MCF 10A (cell line): ENCODE measurements at places on chromosomes 4 and X. TPM values are rescaled to one million over a fixed set of nuclear protein-coding genes. Genes with fewer than 3 reads are reported as not detected.

DNA sequence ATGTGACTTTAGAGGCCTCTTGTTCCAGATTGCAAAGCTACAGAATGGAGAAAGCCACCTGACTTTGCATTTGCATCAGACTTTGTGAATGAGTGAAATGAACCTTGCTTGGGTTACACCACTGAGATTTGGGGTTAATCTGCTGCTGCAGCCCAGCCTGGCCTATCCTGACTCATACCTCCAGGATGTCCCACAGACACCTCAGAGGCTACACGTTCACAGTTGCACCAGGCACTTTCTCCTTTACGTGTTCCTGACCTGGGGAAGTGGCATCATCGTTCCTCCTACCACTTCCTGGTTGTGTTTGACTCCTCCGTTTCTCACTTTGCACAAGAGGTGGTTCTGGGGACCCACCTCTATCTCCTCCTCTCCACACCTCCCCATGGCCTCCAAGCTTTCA, 9.2 kb upstream of the SORCS2 start:
- no peak overlapping the region for H3K27ac ChIP-seq
- peaks cover 18% of the 10 kb centered on the region for H3K27me3 ChIP-seq
- H3K4me1 ChIP-seq, result no peaks in the 10 kb centered on the region
- DNase-seq, result no peak

- peaks cover 12% of the 10 kb centered on the region for H3K27me3 ChIP-seq
- H3K4me3 ChIP-seq, result no peak overlapping the region
- H3K4me1 ChIP-seq, result no peaks in the 10 kb centered on the region
- DNase-seq, result no peak
- H3K27ac ChIP-seq, result no peak overlapping the region
These were observed 69.3 kb downstream of the MTMR1 start for GRCh38 chrX:150762258-150763165.

DNA sequence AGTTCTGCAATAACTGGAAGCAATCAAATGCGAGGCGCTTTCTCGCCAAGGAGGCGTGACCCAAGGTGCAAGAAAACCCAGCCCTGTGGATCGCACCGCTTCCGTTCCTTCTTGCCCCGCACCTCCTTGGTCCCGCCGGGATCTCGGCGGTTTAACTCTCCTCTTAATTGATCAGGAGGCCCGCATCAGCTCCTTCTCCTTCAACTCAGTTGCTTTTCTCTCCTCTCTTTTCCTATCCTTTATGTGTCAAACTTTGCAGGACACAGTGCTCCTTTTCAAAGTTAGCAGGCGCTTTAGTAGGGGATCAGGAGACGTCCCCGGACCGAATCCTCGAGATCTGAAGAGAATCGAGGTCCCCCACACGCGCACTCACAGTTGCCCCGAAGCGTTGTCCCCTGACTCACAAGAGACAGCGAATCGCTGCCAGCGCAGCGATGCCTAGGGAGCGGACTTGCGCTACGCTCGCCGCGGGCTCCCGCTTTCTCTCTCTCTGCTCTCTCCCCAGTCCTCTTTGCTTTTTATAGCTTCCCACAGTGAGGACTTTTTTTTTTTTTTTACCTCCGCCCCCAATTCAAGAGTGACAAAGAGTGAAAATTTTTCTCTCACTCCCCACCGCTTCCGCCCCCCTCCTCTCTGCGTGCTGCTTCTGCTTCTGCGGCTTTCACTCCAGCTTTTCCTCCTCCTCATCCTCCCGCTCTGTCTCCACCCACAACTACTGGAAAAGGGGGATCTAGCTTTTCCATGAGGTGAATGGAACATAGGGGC, at the start of gene DKK2:
DKK2 (minus strand) TSS at position 495 of the 765 bp plus-strand sequence. CDS start 722 bp downstream, outside the sequence.
- peaks cover 24% of the 10 kb centered on the region for H3K4me1 ChIP-seq
- no peak within 1 kb of the TSS for H3K27ac ChIP-seq
- no peaks in the 10 kb centered on the region for H3K36me3 ChIP-seq
- H3K27me3 ChIP-seq, result peaks cover 49% of the 10 kb centered on the region
- DNase-seq, result peak; percentile 65
- peak within 1 kb of the TSS; percentile 91 for H3K4me3 ChIP-seq

GRCh38 chr4:182447767-182448280, 204.6 kb downstream of the TENM3 start:
- no peaks in the 10 kb centered on the region for H3K27me3 ChIP-seq
- peaks cover 15% of the 10 kb centered on the region for H3K4me1 ChIP-seq
- no peak overlapping the region for H3K27ac ChIP-seq

DNA sequence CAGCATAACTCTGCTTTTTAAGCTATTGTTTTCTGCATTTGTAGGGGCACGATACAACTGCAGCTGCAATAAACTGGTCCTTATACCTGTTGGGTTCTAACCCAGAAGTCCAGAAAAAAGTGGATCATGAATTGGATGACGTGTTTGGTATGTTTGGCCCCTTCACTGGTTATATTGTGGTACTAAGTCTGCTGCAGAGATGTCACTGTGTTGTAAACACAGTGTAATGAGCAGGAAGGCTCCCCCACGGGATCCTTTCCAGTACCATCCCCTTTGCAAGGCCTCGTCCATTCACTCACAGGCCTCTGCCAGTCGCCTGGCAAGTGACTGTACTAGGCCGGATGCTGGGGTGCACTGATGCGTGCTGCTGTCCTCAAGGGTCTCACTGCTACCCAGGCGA, 13.8 kb downstream of the CYP4V2 start:
- H3K4me3 ChIP-seq, result no peak overlapping the region
- no peaks in the 10 kb centered on the region for H3K27me3 ChIP-seq
- peaks cover 7% of the 10 kb centered on the region for H3K36me3 ChIP-seq
- no peaks in the 10 kb centered on the region for H3K4me1 ChIP-seq

DNA sequence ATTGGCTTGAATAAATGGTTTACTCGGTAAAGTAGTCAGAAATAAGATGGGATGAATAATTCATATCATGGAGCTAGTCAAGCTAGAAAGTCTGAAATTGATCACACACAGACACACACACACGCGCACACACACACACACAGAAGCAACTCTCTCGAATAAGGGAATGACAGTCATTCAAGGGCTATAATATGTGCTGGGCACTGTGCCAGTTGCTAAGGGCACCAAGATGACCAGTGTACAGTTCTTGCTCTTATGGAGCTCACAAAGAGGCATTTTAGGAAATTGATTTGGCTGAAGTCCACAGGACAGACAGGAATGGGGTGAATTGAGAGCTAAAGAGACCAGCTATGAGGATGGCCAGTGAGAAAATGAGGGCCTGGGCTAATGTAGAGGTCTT, 34.2 kb upstream of the SH3D19 start:
- peak; percentile 7 for DNase-seq
- H3K4me1 ChIP-seq, result peaks cover 6% of the 10 kb centered on the region
- no peaks in the 10 kb centered on the region for H3K36me3 ChIP-seq
- H3K27me3 ChIP-seq, result no peaks in the 10 kb centered on the region
- H3K27ac ChIP-seq, result no peak overlapping the region

- peaks cover 43% of the 10 kb centered on the region for H3K27me3 ChIP-seq
- H3K36me3 ChIP-seq, result no peaks in the 10 kb centered on the region
- no peaks in the 10 kb centered on the region for H3K4me1 ChIP-seq
- H3K4me3 ChIP-seq, result no peak overlapping the region
These were observed 22.5 kb downstream of the MMGT1 start for GRCh38 chrX:135951291-135951690.

- no peaks in the 10 kb centered on the region for H3K36me3 ChIP-seq
- DNase-seq, result no peak
- H3K27ac ChIP-seq, result no peak overlapping the region
- peaks cover 13% of the 10 kb centered on the region for H3K27me3 ChIP-seq
These were observed 104.1 kb upstream of the DHX15 start for GRCh38 chr4:24688453-24688852.

DNA sequence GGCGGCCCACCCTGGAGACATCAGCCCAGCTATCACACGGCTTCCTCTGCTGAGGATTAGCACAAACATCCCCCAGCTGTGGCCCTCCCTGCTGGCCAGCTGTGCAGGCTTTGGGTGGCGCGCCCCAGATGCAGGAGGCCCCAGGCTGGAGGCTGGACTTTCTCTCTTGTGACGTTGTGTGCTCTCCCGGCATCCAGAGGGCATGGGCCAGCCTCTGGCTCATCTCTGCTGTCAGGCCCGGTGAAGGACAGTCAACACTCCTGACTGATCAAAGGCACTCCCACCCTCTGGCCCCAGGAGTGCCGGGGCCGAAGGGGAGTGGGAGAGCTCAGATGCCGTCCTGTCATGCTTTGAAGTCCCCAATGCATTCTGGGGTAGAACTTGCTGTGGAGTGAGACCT, 29.9 kb upstream of the PJA1 start:
- DNase-seq, result no peak
- peaks cover 7% of the 10 kb centered on the region for H3K4me1 ChIP-seq
- H3K27me3 ChIP-seq, result peaks cover 57% of the 10 kb centered on the region
- H3K4me3 ChIP-seq, result no peak overlapping the region

DNA sequence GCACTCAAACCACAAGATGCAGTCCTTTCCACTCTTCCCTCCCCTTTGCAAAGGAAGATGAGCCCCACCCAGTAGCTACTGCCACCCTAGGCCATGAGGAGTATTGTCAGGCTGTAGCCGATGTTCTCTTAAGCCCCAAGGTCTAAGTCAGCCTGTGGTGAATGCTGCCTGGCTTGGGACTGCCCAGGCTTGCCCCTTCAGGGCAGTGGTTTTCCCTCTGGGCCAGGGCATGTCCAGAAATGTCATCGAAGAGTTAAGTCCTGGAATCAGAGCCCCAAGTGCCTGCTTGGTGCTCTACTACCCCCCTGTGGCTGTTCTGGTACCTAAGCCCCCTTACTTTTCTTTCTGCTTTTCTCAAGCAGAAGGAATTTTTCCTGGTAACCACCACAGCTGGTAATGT, 11.8 kb upstream of the PGK1 start:
- H3K27ac ChIP-seq, result peak overlapping the region; percentile 23
- H3K27me3 ChIP-seq, result no peaks in the 10 kb centered on the region
- H3K4me1 ChIP-seq, result no peaks in the 10 kb centered on the region
- peaks cover 5% of the 10 kb centered on the region for H3K36me3 ChIP-seq
- no peak overlapping the region for H3K4me3 ChIP-seq

GRCh38 chrX:50770702-50771101, 43.3 kb downstream of the SHROOM4 start:
- no peak overlapping the region for H3K27ac ChIP-seq
- no peak overlapping the region for H3K4me3 ChIP-seq
- no peaks in the 10 kb centered on the region for H3K4me1 ChIP-seq
- no peaks in the 10 kb centered on the region for H3K36me3 ChIP-seq

- H3K27ac ChIP-seq, result no peak overlapping the region
- peaks cover 4% of the 10 kb centered on the region for H3K4me1 ChIP-seq
- H3K36me3 ChIP-seq, result no peaks in the 10 kb centered on the region
- H3K27me3 ChIP-seq, result peaks cover 18% of the 10 kb centered on the region
These were observed 213.9 kb upstream of the ZCCHC13 start for GRCh38 chrX:74090049-74090448.

DNA sequence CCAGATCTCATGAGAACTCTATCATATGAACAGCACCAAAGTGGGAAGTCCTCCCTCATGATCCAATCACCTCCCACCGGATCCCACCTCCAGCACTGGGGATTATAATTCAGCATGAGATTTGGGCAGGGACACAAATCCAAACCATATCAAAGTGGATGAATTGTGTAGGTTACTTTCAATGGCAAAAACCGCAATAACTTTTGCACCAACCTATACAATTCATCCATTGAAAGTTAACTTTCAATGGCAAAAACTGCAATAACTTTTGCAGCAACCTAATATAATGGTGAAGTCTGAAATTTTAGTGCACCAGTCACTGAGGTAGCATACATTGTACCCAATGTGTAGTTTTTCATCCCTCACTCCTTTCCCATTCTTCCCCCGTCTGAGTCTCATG, 16.6 kb downstream of the STK32B start:
- no peak overlapping the region for H3K4me3 ChIP-seq
- no peak overlapping the region for H3K27ac ChIP-seq
- H3K36me3 ChIP-seq, result no peaks in the 10 kb centered on the region
- H3K27me3 ChIP-seq, result peaks cover under 1% of the 10 kb centered on the region
- no peaks in the 10 kb centered on the region for H3K4me1 ChIP-seq

DNA sequence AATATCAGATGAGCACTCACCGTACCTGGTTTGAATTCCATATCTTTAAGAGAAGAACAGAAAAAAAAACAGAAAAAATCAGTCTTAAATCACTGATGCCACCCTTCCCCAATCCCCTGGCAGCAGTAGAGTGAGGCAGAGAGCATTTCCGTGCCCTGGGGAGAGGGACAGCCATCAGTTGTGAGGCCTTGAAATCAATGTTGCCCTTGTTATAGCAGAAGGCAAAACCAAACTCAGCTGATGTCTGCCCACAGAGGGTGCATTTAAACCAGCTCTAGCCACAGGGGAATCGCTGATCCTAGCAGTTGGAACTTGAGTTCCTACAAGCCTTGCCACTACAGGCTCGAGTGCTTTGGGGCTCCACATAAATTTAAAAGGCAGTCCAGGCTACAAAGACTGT, 338.5 kb upstream of the FMR1 start:
- DNase-seq, result no peak
- no peaks in the 10 kb centered on the region for H3K27me3 ChIP-seq
- no peaks in the 10 kb centered on the region for H3K4me1 ChIP-seq
- no peak overlapping the region for H3K4me3 ChIP-seq
- H3K27ac ChIP-seq, result no peak overlapping the region

- peak overlapping the region; percentile 86 for H3K27ac ChIP-seq
- no peaks in the 10 kb centered on the region for H3K27me3 ChIP-seq
- no peak overlapping the region for H3K4me3 ChIP-seq
- DNase-seq, result peak; percentile 80
- H3K4me1 ChIP-seq, result peaks cover 37% of the 10 kb centered on the region
These were observed 159.3 kb downstream of the EPHA5 start for GRCh38 chr4:65510976-65511375.

DNA sequence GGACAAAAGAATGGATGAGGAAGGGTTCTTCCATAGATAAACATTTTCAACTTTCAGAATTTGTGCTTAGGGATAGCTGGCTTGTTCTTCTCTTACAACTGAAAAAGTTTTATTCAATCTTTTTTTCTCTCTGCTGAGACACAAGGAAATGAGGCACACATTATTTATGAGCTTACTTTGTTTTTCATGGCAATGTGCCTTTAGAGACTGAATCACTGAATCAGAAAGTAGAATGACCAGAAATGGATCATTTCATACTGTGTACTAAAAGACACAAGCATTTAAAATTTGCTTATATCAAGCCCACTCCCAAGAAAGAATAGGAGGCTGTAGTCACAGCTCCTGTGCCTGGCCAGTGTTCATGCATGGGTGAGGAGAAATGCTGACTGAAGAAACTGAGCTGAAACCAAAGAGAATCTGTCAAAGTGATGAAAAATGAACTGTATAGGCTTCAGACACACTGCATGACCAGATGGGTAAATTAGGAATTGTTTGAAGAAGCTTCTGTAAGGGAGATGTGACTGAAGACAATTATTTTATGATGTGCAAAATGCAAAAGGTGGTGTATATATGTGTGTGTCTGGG, 413.8 kb downstream of the RAPGEF2 start:
- H3K27ac ChIP-seq, result no peak overlapping the region
- no peaks in the 10 kb centered on the region for H3K27me3 ChIP-seq
- H3K4me3 ChIP-seq, result no peak overlapping the region
- peak; percentile 53 for DNase-seq

GRCh38 chrX:140071037-140071436, 105.7 kb upstream of the CXorf66 start:
- no peaks in the 10 kb centered on the region for H3K27me3 ChIP-seq
- no peaks in the 10 kb centered on the region for H3K36me3 ChIP-seq
- no peak overlapping the region for H3K27ac ChIP-seq
- no peak overlapping the region for H3K4me3 ChIP-seq

LDOC1 gene
- total RNA-seq, result 21.8 and 26.9 TPM in 2 replicates

MAGEB17 gene
- total RNA-seq, result not detected in 2 replicates

NAT8L gene
- 0.79 and 0.93 TPM in 2 replicates for total RNA-seq

ZFP42 gene
- not detected in 2 replicates for total RNA-seq

NUP54 gene
- 46.9 and 51.5 TPM in 2 replicates for total RNA-seq

SPANXA1 gene
- not detected in 2 replicates for total RNA-seq
